ENCODE measurements at places on chromosomes 6 and 20. TPM values are rescaled to one million over a fixed set of nuclear protein-coding genes. Genes with fewer than 3 reads are reported as not detected.

THBS2 gene
- 44.7 TPM for total RNA-seq

GSTA2 gene
- not detected for total RNA-seq

DNA sequence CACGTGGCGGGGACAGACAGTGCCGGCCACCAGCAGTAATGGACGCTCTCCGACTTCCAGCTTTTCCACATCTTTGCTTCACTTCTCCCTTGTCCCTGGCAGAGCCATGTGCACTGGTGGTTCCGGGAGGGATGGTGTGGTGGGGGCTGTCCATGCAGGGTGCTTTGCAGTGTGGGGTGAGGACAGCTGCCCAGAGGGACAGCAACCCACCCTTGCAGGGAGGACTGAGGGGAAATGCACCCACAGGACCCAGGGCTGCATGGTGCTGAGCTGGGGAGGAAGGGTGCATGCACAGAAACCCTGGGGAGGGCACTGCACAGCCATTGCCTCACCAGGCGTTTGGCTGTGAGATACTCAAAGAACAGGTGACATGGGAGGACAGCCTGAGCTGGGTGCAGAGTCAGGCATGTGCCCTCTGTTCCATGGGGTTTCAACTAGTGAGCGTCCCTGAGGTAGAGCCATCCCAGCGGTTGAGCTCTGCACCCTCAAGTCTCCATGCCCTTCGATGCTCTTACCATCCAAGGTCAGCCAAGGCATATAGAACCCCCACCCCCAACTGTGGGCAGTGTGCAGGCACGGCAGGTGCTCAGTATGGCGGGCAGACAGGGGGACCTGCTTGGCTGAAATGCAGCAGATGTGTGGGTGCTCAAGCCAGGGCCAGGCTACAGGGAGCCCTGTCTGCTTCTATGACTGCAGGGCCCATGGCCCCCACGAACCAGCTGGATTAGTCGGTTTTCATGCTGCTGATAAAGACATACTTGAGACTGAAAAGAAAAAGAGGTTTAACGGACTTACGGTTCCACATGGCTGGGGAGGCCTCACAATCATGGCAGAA is 239.7 kb downstream of the TTLL2 start:
- no peak for DNase-seq

DNA sequence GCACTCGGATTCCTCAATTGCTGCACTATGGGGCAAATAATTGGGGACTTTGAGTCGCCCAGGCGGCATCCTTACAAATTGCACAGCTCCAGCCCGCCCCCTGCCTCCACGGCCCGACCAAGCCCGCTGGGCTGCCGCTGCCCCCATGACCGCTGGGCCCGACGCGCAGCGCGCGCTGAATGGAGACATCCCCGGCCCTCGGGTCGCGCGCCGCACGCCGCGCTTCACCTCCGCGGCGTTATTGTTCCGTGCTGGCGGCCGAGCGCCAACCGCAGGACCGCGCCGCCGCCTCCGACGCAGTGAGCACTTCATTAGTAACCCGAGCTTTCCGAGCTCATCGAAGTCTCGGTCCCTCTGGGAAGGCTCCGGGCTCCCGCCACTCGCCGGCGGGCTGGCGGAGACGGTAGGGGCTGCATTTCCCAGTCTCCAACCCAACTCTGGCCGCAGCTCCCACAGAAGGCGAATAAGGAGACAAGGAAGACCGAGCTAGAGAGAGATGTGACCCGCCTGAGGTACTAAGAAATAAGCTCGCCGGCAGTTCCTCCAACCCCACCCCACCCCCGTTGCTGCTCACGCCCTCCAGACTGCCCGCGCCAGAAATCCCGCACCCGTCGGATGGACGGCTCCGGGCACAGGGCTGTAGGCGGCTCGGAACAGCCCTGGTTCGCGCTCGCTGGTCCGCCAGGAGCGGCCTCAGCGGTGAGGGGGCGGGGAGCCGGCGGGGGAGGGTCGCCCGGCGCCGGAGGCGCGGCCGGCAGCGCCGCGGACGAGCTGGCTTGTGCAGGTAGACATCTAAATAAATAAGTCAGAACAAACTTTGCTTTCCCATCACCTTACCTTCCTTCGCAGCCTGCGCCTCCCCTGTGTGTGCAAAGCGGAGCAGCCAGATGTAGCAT is 703 bp downstream of the EPHA7 start:
- DNase-seq: peak; percentile 79

GRCh38 chr6:167759912-167760311 is 66.8 kb upstream of the AFDN start:
- DNase-seq: no peak

- no peak for DNase-seq
These were observed 17.2 kb downstream of the SNX14 start for GRCh38 chr6:85576476-85576875.

DNA sequence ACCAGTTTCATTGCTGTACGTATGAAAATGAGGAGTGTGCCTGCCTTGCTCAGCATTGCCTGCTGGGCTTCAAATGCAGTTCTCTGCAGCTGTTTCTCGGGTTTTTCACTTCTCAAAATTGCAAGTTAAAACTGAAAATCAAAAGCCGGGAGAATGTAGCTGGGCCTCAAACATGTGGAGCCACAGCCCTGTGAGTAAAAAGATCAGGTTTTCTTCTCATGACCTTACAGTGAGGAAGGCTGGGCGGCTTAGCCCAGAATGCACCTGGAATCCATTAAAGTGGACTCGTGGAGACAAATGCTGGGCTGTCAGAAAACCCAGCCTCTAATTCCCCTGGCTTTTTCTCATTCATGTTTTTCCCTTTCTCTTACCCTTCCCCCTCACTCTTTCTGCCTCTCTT is 34.4 kb downstream of the DSE start:
- peak; percentile 42 for DNase-seq

DNA sequence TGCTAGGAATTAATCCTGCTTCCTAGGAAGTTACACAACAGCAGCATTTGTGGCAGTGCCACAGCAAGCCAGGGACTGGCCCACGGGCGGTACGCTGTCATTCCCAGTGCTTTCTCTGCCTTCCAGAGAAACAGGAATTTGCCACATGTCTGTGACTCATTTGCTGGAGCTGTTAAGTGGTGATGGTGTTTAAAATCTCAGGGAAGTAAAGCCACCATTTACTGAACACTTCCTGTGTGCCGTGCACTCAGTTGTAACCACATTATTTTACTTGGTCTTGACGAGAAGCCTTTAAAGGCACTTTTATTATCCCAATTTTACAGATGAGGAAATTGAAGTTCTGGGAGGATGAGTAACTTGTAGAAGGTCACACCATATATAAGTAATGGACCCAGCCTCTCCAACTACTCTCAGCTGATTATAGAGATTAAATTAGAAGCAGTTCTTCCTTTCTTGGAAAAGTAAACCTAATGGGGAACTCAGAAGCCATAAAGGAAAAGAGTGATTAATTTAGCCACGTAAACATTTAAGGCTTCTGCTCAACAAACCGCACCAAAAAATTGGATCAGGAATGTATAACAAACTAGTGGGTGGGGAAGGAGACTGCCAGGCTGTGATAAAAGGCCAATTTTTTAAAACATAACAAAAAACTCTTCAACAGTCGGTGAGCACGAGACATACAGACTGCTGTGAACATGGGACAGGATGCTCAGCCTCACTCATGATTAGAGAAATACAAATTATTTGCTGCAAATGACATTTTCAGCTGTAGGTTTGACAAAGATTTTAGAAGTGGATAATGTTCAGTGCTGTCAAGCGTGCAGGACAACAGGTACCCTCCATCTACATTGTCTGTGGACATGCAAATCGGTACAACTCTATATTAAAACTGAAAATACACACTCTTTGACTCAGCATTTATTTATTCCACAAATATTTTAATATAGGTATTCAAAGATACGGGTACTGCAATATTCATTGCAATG is 311.2 kb downstream of the NRN1 start:
- no peak for DNase-seq

DNA sequence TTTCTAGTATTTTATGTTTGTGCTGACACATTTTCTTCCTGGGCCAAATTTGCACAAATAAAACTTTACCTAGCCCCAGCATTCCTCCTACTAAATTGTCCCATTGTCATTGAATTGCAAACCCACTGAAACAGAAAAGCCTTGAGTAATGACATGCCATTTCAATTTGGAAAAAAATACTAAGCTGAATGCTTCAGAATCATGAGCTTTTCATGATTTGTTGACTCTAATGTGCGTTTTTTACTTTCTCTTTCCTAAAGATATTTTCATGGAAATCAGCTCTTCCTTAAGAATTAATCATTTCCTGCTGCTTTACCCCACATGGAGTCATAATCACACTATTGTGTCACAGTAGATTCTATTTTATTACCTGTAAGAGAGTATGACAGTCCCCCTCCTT is 47.4 kb downstream of the TRDN start:
- DNase-seq: no peak

DNA sequence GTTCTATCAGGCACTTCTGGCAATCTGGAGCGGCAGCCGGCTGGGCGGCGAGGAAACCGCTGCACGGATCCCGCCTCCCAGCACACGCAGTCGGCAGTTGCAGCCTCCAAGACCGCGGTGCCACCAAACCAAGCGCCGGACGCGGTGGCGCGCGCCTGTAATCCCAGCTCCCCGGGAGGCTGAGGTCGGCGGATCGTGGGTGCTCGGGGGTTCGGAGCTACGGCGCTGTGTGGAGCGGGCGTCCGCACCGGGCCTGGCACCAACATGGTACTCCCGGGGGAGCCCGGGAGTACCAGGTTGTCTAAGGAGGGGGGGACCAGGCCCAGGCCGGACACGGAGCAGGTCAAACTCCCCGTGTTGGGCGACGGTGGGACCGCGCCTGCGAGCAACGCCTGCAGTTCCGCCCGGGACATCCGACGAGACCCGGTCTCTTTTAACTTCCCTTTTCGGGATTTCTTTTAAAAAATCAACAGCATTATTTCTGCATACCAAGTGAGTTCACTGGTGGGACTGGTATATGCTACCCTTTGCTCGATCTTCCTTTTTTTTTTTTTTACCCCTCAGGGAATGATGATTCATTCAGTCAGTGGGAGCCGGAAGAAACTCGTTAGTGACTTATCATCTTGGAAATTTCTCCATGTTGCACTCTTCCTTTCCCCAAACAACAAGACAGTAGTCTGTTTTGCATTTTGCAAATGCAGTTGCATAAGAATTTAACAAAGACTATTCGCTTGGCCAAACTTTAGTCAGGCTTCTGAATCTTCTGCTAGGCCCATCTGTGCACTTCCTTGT is 27.6 kb downstream of the ZNF311 start:
- peak; percentile 75 for DNase-seq

Data from GM23338 (cell line).